SW480 (cell line): ENCODE measurements at places on chromosomes 7 and 10.
A peak's percentile ranks its signal among the peaks of the same experiment; 100 is the strongest.

DNA sequence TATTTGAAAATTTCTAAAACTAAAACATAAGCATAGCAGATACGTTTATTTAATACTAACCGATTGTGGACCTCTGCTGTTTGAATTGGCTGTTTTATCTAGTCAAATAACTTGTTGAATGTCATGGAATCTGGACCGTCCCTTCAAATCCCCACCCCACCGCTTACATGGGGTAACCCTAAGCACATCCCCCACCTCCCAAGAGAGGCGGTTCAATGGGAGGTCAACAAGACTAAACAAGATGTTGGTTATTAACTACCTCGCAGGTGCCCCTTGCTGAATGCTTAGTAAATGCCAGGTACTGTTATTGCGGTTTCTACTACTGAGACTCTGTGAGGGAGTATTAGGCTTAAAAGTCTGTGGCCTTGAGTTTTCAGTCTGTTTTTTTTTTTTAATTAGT, 70.9 kb downstream of the DAGLB start:
- no peak for DNase-seq

DNA sequence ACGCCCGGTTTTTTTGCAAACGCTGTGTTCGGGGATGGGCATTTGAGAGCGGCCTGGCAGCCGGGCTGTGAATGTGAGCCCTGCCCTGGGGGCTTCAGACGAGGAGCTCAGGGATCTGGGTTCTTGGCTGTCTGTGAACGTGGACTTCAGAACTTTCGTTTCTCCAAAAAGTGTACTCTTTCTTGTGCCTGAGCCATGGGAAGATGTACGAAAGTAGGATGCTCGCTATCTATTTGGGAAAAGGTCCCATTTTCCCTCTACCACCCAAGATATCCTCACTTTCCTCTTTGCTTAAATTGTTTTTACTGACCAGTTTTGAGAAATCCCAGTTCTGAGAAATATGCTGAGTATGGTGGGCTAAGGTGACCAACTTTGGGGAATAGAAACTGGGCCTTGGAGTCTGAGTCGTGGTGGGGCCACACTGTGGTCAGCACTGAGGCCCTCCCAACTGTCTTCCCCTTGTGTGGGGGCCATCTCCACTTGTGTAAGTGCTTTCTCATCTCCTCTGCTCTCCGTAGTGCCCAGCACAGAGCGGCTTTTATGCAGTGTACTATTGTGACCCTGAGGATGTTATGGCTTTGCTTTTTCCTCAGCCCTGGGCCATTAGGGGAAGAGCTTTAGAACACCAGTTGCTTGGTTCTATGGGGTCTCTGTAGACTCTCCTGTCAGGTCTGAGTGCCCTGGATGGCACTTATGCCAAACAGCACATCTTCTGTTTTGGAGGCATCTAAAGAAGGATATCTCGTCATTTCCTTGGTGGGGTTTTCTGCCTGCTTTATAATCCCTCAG, 918 bp downstream of the DBNL start:
- DNase-seq, result no peak

- no peak for DNase-seq
Observed at GRCh38 chr7:157384301-157384700, 47.5 kb downstream of the DNAJB6 start.

DNA sequence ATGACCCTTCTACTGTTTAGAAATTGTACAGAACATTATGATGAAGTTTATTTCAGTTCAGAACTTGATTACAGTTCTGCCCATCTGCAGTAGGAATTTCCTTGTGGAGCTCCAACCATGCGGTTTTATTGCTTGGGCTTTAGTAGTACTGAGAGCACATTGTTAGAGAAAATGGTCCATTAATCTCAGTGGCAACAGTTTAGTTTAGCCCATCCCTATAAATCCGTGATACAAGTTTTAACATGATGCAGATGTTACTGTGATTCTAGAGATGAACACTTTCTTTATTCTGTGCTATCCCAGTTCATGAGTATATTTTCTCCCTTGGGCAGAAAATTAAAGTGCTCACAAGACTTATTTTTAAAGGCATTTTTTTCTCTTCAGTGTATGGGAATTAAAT, 84.8 kb upstream of the FZD8 start:
- no peak for DNase-seq

DNA sequence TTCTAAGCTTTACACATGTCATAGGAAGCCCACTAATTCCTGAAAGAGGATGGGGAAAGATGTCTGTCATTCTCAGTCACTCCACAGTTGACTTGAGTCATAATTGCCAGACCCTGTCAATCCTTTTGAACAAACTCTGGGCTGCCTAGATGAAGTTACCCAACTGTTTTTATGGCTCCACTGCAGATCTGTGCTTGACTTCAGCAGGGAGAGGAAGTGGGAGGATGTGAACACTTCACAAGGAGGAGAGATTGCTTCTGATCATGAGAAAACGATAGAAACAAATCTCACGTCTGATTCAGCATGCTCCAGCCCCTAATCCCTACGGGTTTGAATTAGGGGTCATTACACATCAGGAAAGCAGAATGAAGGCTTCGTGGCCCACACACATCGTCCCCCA, 596.6 kb upstream of the CELF2 start:
- DNase-seq, result no peak

- peak; percentile 73 for DNase-seq
Observed at GRCh38 chr7:98802088-98802780, 67.6 kb downstream of the TMEM130 start.

DNA sequence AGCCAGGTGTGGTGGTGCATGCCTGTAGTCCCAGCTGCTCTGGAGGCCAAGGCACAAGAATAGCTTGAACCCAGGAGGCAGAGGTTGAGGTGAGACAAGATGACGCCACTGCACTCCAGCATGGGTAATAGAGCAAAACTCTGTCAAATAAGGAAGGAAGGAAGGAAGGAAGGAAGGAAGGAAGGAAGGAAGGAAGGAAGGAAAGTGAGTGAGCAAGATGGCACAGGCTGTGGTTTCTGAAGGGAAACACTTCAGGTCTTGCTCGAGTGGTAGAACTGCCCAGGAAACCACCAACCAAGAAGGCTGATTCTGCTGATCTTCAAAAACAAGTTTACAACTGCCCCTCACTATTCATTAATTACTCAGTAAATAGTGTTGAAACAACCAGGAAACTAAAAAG, 45.2 kb downstream of the EZH2 start:
- DNase-seq, result no peak

- no peak for DNase-seq
Observed at GRCh38 chr10:94780844-94781243, 18.4 kb downstream of the CYP2C19 start.

DNA sequence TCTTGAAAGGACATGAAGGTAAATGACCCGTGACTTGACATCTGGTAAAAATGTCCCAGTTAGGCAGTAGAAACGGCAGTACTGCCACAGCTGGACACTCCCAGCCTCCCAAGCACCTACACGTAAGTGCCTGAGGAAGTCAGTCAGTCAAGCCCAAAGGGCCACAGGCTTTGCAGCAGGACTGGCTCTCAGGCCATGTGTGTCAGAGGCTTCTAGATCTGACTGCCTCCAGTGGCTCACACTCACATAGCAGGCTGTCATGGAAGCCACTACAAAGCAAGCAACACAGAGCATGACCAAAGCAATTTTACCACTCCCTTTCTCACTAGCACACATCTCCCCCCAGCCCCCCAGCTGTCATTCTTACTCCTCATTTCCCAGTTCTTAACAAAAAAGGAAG, 17.8 kb upstream of the CCNJ start:
- DNase-seq, result peak; percentile 29

- DNase-seq, result no peak
Observed at GRCh38 chr10:129719415-129719739, 244.7 kb downstream of the EBF3 start.

GRCh38 chr7:141126107-141126506, 52.2 kb downstream of the TMEM178B start:
- DNase-seq, result no peak

- no peak for DNase-seq
Observed at GRCh38 chr10:78702876-78703275, 365.9 kb upstream of the ZMIZ1 start.

DNA sequence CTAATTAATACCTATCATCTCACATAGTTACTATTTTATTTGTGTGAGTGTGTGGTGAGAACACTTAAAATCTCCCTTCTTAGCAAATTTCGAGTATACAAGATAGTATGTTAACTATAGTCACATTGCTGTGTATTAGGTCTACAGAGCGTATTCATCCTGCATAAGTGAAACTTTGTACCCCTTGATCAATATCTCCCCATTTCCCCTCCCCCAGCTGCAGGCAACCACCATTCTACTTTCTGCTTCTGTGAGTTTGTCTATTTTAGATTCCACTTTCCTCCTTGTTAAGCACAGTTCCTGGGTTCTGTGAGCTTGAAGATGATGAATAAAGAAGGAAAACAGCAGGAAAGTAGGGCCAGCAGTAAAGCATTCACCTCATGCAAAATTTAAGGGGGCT, 42.4 kb downstream of the MRPS33 start:
- no peak for DNase-seq
